ENCODE measurements at places on chromosomes 12 and 14. TPM values are rescaled to one million over a fixed set of nuclear protein-coding genes. Genes with fewer than 3 reads are reported as not detected.

Gene LRCOL1
- not detected for polyA plus RNA-seq

DNA sequence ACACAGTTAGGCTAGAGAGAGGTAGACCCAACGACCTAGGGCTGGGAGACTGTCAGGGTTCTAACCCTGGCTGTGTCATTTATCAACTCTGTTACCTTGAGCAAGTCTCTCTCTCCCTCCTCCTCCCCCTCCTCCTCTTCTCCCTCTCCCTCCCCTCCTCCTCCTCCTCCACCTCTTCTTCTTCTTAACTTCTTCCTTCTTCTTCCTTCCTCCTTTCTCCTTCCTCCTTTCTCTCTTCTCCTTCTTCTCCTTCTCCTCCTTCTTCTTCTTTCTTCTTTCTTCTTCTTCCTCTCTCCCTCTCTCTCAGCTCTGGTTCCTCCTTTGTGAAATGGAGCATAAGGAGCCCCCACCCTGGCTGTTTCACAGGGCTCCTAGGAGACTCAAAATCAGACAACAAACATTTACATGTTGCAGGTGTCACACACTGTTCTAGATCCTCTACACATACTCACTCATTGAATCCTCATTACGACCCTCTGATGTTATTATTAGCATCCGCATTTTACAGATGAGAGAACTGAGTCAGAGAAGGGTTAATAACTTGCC is 2.2 kb upstream of the KCNH3 start:
- DNase-seq = no peak

DNA sequence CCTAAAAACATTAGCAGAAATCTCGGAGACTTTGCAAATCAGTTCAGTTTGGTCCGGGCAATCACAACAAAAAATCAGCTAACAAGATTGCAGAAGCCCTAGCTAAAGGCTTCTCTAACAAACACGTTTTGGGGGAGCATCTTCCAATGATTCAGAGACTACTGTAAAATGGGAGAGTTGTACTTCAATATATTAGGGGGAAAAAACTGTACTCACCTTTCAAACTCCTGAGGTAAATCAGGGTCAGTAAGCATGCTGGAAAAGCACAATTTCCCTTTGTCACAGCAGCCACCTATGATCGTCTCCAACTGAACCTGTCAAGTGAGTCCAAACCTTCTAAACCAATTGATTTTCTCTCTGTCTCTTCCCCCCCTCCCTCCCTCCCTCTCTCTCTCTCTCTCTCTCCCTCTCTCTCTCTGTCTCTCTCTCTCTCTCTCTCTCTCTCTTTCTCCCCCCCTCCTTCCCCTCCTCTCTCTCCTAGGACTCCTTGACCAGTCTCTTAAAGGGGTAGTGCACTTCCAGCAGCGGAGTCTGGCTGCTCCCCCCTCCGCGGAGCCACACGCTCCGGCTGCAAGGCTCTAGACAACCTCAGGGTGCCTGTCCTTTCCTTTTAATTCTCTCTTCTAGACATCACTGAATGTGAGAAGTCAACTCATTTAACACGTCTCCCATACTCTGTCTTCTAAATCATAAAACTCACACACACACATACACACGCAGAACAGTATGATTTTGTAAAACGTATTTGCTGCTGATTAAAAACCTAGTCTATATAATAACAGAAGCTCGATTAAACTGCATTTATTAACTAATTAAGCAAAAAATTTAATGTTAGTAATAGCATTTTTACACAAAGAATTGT is at the start of gene SOX5:
Gene SOX5, minus strand, starts transcription at position 323 of the 862 bp plus-strand sequence. Its CDS starts 69 bp downstream, at position 254.
- peak; percentile 51 for DNase-seq

Gene ARHGEF40
- 18.2 TPM for polyA plus RNA-seq
